Fibroblast of skin of abdomen (primary cell): ENCODE measurements at places on chromosomes 4 and X.

GRCh38 chr4:117327491-117327890 is 242.1 kb upstream of the TRAM1L1 start:
- DNase-seq = no peak

GRCh38 chrX:13700380-13700779 is 11.5 kb downstream of the RAB9A start:
- DNase-seq = peak; percentile 8

DNA sequence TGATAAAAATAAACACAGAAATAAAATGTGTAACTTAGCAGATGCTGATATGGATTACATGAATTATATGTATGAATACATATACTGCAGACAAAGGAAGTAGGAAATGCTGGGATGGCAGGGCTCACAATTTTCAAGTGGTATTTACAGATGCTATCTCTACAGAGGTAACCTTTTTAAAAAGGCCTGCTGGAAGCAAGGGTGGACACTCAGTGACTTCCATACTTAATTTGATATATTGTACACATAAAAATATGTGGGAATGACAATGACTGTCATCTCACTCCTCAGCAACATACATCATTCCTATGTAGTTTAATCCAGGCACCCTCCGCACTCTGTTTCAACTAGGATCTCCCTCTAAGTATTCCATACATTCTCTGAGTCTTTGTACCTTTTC is 452.9 kb downstream of the DTHD1 start:
- no peak for DNase-seq

- no peak for DNase-seq
Observed at GRCh38 chrX:150833454-150834056, 64.9 kb downstream of the CD99L2 start.

DNA sequence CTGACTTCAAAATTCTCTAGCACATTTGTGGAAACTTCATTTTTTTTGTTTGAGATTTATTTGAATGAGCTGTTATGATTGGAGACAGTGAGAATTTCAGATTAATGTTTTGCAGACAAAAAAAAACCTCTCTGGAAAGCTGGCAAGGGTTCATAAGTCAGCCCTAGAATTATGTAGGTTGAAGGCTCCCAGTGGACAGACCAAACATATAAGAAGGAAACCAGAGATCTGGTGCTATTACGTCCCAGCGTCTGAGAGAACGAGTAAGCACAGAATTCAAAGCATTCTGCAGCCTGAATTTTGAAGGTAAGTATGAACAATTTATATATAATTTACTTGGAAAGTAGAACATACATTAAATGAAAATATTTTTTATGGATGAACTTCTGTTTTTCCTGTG is at the start of gene AGTR2:
AGTR2 (plus strand) TSS at position 234 of the 400 bp plus-strand sequence. CDS start 1,537 bp downstream, outside the sequence.
- no peak for DNase-seq

DNA sequence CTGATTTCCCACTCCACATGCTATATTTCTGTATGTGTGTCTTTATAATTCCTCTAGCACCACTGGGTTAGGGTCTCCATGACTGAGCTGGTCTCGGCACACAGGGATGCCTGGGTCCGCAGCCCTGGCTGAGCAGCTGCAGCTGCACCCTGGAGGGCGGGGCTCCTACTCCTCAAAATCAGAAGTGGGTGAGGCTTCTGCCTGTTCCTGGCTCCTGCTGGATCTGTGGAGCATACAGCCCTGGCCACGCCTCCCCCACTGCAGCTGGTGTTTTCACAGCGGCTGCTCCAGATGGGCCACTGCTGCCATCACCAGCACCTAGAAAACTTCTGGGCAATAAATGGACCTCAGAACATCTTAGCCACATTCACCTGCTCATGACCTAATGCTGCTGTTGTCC is 30.9 kb downstream of the SPCS3 start:
- DNase-seq = no peak

- DNase-seq = no peak
Observed at GRCh38 chrX:147550217-147550616, 361.5 kb upstream of the FMR1 start.

DNA sequence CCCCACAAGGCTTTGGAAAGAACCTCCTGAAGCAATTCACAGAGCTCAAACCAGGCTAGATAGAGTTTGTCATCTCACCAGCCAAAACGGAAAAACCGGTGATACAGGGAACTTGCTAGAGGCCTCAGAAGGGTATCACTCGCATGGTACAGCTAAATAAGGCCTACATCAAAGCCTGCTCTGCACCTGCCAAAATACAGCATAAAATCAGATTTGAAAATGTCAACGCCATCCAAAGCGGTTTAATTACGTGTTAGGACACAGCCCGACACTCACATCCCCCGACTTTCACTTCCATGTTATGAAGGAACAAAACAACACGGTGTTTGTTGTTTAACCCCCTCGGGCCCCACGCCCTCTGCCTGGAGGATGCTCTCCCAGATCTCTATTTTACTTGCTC is 65.0 kb downstream of the MAPK10 start:
- DNase-seq = no peak

GRCh38 chr4:1720163-1720983 is 750 bp downstream of the TMEM129 start:
- peak; percentile 16 for DNase-seq

DNA sequence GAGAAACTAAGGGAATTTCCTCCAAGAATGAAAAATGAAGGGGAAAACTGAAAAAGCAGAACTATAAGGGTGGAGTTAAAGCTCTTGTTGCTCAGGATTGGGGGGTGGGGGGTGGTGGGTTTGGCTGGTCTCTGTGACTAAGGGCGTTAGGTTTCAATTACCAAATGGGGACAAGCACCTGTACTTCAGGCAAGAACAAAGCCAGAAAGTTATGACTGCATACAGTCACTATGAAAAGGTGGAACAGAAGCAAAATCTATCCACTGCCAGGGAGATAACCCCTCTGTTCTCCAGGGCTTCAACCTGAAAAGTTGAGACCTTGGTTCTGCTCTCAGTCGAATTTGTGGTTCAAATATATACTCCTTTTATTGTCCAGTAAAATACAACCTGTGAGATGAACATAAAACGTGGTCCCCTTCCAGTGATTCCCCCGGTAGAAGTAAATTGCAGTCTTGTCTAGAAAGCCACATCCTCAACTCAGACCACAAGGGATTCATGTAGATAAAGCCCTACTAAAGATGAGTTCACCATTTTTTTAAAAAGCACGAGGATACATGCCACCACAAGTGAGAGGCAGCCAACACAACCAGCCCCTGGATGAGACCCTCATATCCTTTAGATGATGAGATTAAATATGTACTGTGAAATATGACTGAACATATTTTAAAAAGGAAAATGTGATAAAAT is 257.1 kb upstream of the RPS6KA3 start:
- DNase-seq = no peak

DNA sequence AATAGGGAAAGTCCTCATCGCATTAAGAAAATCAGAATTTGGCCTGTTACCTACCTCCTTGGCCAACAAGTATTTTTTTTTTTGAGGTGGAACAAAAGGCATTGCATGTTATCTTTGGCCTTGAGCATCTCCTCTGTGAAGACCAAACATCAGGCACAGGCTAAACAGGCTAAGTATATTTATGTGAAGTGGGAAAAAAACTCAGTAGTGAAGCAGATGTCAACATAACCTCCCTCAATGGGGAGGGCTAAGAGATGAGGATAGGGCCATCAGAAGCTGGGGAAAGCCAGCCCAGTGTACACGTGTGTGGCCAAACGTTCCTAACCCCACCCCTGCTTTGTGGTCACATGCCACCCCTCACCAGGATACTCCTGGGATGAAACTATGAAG is 102.5 kb downstream of the FNIP2 start:
- DNase-seq = no peak

GRCh38 chrX:41759817-41760216 is 35.8 kb downstream of the GPR82 start:
- DNase-seq = peak; percentile 12

DNA sequence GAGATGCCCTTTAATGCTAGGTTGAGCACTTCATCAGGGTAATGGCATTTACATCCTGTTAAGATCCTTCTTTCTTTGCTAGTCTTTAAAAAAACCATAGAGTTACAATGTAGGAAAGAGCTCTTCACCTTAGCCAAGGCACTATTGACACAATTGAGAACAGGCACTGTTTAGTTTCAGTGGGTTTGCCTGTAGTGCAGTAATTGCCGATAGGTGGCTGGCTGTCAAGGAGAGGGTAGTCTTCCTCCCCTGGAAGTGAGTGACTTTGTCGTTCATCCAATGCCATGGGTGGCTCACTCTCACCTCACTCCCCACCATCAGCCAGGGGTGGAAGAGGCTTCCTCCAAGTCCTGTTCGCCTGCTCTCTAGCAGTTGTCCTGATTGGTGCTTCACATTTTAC is 34.7 kb downstream of the SMS start:
- no peak for DNase-seq

GRCh38 chr4:151163855-151164254 is 64.4 kb downstream of the RPS3A start:
- no peak for DNase-seq

- no peak for DNase-seq
Observed at GRCh38 chrX:15437724-15438123, 53.5 kb upstream of the VEGFD start.

DNA sequence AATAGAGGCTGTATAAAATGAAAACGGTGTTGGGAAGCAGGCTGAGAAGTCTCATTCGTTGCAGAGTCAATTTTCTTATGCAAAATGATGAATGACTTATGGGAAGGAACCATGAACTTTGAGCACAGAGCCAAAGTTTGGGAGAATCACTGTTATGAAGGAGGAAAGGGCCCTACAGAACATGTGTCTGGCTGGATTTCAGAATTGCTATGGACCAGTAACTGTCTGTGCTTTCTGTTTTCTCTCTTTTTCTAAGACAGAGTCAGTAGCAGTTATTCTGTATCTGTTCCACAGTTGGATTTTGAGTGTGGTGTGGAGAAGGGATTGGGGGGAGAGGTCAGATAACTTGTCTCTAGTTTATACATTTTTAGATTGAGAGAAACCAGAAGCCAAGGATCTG is 265.0 kb upstream of the HS3ST1 start:
- no peak for DNase-seq

- no peak for DNase-seq
Observed at GRCh38 chrX:107982356-107982755, at the start of gene TEX13B. Gene TEX13B (minus strand): TSS chrX:107982370. CDS start chrX:107982127, 243 bp downstream.

DNA sequence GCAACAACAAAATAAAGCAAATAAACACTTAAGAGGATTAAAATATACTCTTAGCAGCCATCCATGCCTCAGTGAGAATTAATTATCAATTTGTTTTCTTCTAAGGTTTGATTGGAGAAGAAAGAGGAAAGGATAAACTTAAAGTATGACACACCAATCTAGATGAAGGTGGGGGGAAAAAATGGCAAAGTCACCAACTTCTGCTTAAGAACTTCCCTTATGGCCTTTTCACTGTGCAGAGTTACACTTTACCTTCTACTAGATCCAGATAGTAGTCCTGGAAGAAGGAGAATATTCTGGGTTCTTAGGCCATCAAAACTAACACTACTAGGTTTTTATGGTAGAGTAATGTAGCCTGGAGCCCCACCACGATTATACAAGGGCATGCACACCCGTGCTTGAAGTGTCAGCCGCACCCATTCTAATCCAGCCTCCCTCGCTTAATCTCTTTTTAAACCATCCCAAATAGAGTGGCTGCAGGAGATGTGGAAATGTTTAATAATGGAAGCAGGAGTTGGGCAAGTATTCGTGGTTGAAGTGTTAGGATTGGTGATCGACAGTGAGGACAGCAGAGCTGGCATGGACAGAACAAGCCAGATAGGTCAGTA is 14.1 kb downstream of the ENPEP start:
- DNase-seq = no peak

DNA sequence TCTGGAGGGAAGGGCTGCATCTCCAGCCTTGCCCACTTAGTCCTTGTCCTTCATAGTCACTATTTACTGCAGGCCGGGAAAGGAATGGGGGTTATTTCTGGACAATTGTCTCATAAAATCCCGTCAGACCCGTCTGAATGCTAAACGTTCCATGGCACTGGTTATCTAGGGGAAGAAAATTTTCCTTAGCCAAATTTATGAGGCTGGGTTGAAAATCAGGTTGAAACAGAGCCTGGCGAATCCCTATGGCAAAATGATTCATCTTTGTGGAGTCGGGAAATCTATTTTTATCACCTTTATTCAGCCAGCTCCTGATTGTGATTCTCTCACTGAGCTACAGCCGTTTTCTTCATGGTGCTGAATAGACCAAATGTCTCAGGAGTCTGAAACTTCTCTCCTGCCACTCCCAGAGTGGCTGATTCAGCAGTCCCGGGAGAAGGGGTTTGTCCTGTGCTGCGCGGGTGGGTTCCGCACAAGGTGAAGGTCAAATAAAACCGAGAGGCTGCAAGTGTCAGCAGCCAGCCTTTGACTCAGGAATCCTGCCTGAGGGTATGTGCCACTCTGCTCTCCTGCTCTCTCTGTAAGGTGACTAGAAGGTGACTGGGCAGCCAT is 1.0 kb downstream of the LIMCH1 start:
- DNase-seq = no peak

- DNase-seq = no peak
Observed at GRCh38 chr4:118260309-118260708, 92.5 kb downstream of the PRSS12 start.

- DNase-seq = no peak
Observed at GRCh38 chr4:175762582-175762981, 49.5 kb downstream of the GPM6A start.

- DNase-seq = no peak
Observed at GRCh38 chrX:11932423-11932822, 174.4 kb downstream of the MSL3 start.
